Activated T-helper 1 cell treated with anti-CD3 and anti-CD28 coated beads, Interleukin-2, amount 50 U/mL, for 16 hours (primary cell): ENCODE measurements at places on chromosomes 16 and 17.

- peak; percentile 81 for DNase-seq
Measured at GRCh38 chr17:8376271-8377067, at the start of gene KRABD2. Gene KRABD2 (minus strand): TSS chr17:8376704.

GRCh38 chr17:81890447-81891302 lies 711 bp downstream of the ALYREF start:
- no peak for DNase-seq

- no peak for DNase-seq
Measured at GRCh38 chr17:63113167-63113566, 147.1 kb downstream of the TANC2 start.

DNA sequence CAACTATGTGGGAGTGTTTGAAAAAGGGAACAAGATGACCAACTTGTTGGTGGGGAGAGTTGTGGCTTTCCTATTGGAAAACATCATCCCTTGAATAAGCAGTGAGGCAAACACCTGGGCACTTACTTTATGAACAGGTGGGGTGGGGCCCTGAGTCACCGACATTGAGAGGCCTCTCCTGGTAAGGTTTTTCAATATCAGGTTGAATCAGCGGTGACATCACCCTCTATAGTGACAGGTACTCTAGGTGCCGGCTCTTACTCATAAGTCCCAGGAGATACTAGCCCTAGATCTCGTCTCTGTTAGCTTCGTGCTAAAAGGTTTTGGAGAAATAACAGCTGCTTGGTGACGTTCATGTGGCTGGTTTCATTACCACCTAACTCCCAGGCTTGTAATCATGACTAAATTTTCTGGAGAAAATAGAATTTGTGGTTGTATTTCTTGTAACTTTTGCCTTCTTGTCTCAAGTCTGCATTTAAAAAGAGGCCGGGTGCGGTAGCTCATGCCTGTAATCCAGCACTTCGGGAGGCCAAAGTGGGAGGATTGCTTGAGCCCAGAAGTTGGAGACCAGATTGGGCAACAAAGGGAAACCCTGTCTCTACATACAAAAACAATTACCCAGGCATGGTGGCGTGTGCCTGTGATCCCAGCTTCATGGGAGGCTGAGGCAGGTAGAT lies 19.3 kb downstream of the CDH1 start:
- no peak for DNase-seq

- DNase-seq = no peak
Measured at GRCh38 chr16:13390093-13390985, 488.9 kb downstream of the SHISA9 start.

DNA sequence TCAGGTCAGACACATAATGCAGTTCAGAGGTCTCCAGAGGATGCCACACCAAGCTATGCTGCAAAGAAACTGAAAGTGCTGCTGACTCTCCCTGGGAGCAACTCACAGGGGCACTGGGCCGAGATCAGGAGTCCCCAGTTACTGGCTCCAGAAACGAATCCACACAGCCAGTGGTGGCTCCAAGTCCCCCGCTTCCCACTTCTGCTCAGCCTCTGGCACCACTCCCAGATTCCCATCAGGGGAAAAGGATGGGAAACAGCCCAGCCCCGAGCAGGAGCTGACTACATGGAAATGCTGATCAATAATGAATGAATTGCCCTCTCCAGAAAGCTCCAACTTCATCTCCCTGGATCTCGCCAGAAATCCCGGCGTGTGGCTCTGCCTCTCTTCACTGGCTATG lies 62.3 kb upstream of the CDH5 start:
- DNase-seq = no peak

- DNase-seq = no peak
Measured at GRCh38 chr17:64081802-64082799, 47.8 kb downstream of the ERN1 start.

DNA sequence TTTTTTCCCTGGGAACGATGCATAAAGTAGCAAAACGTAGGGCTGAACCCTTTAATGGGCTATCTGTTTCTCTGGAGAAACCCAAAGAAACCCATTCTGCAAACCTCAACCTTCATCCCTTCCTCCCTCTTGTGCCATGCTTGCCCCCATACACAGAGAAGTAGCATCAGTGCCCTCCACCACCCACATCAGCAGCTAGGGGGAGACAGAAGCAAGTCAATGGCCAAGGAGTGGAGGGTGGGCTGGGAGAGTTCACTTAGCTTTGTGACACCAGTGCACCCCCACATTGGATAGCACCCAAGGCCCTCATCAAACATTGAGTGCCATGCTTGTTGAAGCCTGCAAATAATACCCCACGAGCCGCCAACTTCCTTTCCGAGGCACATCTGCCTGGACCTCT lies 282.4 kb downstream of the ABCC12 start:
- no peak for DNase-seq

GRCh38 chr17:34156401-34156740 lies 98.7 kb upstream of the CCL2 start:
- no peak for DNase-seq

DNA sequence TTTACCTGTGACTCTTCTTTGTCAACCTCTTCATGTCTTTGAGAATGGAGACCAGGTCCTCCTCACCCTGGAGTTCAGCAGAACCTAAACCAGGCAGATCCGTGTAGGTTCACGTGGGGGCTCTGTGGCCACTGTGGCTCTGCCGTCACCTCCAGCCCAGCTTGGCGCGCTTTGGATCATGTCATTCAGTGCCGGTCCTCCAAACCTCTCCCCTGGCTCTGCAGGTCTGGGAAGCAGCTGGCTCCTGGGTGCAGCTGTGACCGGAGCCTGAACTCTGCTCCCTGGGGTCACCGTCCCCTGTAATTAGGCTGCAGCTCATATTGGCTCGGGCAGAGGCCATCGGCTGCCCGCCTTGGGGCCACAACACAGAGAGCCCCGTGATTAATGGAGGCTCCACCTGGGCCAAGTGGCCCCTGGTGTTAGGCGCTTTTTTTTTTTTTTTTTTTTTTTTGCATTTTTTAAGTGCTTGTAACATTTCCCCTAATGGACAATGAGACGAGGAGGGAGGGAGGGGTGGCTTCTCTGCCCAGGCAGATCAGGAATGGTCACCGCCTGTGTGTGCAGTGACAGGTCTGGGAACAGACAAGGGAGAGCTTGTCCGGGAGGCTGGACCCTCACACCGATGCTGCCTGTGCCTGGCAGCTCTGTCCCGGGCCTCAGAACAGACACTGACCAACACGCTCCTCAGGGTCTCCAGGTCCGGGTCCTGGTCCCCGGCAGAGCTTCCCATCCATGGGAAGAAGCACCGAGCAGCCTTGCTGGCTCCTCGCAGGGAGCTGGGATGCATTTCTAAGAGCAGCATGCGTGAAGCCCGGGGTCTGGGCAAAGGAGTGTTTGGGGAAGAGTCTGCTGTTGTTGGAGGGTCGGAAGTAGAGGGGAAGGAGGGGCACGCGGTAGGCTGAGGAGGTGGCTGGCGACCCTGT lies 247.9 kb downstream of the SEC14L1 start:
- no peak for DNase-seq

DNA sequence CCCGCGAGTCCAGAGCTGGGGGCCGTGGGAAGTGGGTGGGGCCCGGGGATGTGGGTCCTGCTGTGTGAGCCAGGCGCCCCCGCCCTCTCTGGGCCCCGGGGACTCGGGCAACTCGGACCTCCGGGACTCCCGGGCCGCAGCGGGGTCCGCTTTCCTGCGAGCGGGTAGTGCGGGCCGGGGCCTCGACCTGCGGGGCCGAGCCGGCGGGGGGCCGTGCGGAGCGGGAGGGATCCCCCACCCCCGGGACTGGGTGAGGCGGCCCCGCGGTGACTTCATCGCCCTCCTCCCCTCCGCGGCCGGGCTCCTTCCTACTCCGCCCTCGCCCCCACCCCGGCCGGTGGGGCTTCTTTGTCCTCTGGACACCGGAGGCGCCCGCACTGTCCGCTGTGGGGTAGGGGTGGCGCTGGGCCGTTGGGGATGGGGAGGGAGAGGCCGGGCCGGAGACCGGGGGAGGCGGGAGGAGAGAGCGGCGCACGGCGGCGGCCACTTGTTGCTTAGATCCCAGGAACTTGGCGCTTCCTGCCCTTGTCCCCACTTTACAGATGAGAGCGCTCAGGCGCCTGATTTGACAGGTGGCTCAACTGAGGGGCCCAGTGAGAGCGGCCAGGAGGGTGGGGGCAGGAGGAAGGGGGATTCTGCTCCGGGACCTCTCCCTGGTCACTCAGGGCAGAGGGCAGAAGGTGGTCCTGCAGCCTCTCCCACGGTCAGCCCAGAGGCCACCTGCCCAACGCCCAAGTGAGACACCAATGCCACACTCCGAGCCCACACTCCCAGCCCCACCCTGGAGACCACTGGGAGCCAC lies 874 bp downstream of the CMTM3 start:
- DNase-seq = no peak

DNA sequence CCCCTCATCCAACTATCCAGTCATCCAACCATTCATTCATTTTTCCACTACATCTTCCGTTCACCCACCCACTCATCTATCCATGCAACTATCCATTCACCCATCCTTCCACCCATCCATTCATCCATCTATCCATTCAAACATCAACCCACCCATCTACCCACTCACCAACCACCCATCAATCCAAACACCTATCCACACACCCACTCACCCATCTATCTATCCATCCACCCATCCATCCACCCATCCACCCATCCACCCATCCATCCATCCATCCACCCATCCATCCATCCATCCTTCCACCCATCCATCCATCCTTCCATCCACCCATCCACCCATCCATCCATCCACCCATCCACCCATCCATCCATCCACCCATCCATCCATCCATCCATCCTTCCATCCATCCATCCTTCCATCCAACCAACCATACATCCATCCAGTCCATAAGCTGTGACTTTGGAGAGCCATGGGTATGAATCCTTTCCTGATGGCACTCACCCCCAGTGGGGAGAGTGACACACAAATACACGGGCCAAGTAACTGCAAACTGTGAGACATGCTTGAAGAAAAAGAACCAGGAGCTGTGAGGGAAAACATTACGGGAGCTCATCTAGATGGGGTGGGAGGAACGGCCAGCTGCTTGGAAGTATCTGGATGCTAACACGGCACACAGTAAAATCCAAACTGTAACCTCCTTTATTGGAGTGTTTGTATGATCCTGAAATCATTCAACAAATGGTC lies 100.0 kb upstream of the TNRC6C start:
- DNase-seq = no peak

DNA sequence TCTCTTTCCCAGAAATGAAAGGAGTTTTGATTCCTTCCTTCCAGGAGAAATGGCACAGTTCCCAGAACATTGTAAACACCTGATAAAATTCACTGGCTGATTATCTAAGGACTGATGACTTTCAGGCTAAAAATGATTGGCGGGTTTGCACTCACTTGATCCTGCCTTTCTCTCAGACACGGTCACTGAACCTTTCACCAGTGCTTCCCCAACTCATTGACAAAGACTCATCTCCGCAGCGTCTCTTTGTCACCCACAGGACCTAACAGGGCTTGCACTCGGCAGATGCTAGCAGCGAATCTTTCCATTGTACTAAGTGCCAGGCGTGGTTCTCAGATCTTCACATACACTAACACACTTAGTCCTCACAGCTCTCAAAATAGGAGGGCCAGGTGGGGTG lies 7.3 kb upstream of the DHRS7C start:
- no peak for DNase-seq

DNA sequence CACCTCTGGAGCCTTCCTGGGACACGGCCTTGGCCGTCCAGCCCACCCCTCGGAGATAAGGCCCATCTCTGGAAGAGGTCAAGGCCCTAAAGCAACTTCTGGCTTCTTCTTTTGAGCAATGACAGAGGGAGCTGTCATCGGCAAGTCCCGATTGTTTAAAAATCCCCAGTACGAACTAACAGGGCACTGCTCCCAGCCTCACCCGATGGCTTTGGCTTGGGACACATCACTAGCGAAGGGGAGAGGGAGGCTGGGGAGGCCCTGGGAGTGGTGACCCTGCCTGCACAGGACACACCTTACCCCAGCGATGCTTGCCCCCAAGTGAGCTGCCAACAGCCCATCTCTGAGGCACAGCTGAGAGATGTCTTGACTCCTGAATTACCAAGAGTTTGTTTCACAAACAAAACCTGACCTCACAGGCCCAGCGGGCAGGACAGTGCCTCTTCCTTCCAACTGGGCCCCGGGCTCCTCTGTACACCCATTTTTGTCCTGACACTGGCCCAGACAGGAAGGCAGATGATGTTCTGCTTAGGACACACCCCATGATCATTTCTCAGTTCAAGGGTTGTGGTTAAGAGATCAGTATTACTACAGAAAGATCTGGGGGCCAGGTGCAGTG lies 4.8 kb downstream of the SYNGR2 start:
- DNase-seq = no peak

GRCh38 chr17:51813140-51813783 lies 345.3 kb downstream of the CA10 start:
- DNase-seq = no peak

GRCh38 chr16:23016368-23016767 lies 132.9 kb downstream of the USP31 start:
- DNase-seq = no peak

DNA sequence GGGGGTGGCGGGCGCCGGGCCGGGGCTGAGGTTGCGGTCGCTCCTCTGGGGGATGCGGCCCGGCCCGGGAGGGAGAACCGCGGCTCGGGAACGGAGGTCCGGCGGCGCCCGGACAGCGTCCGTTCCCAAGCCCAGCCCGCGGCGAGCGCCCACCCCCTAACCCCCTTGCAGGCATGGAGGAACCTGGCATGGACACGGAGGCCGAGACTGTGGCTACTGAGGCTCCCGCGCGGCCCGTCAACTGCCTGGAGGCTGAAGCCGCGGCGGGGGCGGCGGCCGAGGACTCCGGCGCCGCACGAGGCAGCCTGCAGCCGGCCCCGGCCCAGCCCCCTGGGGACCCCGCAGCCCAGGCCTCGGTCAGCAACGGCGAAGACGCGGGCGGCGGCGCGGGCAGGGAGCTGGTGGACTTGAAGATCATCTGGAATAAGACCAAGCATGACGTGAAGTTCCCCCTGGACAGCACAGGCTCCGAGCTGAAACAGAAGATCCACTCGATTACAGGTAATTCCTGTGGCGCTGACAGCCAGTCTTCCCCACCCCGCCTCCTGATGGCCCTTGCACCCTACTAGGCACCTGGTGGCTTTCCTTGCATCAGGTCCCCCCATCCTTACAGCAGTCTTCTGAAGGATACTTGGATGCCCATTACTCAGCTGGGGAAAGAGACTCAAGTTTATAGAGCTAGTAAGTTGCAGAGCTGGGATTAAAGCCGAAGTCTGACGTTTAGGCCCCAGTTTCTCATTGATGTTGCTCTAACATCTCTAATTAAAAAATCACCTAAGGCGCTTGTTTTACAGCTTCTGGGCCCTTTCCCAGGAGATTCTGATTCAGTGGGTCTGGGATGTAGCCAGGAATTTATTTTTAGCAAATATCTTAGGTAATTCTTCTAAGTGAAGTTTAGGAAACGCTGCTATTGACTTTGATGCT lies 514 bp downstream of the UBFD1 start:
- DNase-seq = peak; percentile 3

DNA sequence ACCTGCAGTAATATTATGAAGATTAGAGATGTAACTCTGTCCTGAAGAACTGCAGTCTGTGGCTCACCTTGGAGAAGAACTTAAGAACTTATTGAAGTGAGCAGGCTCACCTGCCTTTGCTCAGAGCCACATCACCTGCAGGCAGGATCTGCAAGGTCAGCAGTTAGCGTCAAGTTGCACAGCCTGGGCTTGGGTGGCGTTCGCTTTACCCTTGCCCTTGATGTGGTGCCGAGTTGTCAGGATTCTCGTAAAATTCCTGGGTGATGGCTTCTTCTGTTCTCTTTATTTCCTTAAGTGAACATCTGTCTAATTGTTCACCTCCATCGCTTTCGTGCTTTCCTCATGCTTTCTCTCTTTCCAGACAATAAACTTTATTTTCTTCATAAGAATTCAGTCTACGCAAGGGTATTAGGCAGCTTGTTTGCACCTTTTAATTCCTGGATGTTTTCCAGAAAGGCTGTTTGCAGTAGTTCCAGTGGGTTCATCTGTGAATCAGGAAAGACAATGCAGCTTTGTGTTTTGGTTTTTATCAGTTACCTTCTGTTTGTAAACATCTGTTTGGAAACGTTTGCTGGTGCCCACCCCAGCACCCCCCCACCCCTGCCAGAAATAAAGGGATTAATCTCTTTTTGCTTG lies 254.3 kb downstream of the WWOX start:
- no peak for DNase-seq
